ENCODE measurements at places on chromosomes 7 and 10.

- no peak for DNase-seq
Measured at GRCh38 chr10:31932838-31933237, 4.2 kb upstream of the ARHGAP12 start.

- no peak for DNase-seq
Measured at GRCh38 chr10:18140957-18141845, 977 bp downstream of the CACNB2 start.

DNA sequence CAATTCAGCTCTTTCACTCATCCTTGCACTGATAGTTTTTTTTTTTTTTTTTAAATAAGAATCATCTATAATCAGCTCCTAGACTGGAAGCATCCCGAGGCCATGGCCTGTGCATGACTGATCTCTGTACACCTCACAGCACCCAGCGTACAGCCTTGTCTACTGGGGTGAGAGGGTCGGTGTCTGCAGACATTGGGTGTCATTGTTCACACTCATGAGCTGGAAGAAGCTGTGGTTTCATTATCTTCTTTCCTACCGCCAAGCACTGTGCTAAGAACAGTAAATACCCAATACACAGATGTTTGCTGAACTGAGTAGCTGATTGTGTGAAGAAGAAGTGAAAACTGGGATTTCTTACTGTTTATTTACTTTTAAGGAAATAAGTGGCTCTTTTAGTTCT is 123.6 kb downstream of the CLEC2L start:
- no peak for DNase-seq

GRCh38 chr10:62637249-62638061 is 167.1 kb upstream of the ADO start:
- peak; percentile 29 for DNase-seq

- DNase-seq, result no peak
Measured at GRCh38 chr10:7406712-7407333, 4.0 kb downstream of the SFMBT2 start.

GRCh38 chr7:80942261-80943041 is 23.6 kb upstream of the SEMA3C start:
- no peak for DNase-seq

DNA sequence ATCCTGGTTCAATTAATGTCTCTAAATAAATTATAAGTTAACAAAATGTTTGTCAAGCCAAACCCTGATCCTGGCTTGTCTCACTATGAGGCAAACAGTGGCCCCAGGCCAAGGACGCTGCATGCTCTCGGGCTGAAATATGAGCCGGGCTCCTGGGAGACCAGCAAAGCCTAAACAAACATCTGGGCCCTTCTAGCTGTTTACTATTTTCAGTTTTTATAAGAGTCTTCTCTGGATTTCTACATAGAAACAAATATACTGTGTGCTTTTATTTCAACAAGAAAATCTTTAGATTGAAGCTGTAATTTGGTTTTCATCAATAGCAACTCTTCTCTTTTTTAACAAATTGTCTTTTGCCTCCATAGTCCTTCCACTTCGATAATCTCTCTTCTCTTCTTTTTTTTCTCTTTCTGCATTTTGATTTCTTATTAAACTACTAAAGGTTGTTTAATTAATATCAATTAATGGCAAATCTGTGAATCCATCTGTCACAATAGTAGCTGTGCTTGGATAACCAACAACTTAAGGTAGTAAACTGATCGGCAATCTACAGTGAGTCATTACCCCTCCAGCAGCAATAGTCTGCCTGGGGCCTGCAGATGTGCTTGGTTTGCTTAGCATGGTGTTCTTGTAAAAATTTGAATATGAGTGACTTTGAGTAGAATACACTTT is 83.3 kb upstream of the DNAJC1 start:
- DNase-seq, result no peak

- no peak for DNase-seq
Measured at GRCh38 chr7:125526958-125527357, 597.3 kb upstream of the POT1 start.

DNA sequence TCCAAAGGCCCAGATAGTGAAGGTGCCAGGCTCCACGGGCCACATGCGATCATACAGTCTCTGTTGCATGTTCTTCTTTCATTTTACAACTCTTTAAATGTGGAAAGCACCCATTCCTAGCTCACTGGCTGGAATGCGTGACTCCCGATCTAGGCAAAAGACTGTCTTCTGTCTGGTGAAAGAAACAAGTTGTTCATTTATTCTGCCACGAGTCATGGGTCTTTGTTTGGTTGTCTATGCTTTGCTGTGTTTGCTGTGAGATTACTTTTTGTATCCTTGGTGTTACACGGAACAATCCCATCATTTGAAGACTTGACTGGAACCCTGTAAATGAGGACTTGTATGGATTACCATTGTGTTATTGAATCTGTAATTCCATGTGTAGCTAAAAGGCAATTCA is 41.9 kb downstream of the NPVF start:
- no peak for DNase-seq

DNA sequence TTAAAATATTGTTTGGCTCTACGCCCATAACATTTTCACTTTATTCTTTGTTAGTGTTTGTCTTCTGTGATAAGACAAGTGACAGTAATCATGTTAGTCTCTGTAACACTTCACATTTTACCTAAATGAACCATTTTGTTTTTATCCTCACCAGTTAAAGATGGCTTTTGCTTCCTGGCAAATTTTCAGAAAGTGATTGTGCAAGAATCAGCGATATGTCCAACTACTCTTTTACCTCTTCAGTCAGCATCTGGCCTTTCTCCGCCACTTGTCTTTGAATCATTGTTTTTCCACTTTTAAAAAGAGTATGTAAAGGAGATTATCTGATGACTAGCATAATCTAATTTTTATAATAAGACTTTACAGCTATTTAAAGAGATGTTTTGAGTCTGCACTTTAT is 3.5 kb downstream of the DGKB start:
- DNase-seq, result no peak

DNA sequence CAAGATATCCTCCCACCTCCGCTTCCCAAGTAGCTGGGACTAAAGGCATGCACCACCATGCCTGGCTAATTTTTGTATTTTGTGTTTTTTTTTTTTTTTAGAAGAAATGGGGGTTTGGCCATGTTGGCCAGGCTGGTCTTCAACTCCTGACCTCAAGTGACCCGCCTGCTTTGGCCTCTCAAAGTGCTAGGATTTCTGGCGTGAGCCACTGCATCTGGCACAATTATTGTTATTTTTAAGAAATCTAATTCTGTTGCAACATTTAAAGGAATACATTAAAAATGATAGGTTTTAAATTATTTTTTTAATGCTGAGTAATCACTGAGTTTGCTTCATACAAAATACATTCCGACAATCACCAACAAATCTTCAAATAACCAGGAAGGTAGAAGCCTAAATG is 178.1 kb upstream of the SEMA3E start:
- DNase-seq, result no peak

DNA sequence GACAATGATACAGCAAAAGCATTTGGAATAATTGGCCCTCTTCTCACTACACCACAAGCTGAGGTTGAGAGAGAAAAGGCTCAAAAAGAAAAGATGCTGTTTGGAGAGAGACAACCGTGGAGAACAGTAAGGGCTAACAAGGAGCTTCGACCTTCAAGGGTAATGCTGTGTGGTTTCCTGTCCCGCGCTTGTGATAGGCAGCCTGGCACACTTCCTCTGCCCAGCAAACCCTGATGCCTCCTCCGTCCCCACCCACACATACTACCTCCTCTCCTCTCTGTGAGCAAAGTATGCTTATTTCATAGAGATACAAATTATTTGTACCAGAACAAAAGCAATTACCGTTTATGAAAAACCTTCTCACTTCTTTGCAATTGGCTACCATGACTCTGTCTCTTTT is 755.4 kb downstream of the KCNMA1 start:
- no peak for DNase-seq

DNA sequence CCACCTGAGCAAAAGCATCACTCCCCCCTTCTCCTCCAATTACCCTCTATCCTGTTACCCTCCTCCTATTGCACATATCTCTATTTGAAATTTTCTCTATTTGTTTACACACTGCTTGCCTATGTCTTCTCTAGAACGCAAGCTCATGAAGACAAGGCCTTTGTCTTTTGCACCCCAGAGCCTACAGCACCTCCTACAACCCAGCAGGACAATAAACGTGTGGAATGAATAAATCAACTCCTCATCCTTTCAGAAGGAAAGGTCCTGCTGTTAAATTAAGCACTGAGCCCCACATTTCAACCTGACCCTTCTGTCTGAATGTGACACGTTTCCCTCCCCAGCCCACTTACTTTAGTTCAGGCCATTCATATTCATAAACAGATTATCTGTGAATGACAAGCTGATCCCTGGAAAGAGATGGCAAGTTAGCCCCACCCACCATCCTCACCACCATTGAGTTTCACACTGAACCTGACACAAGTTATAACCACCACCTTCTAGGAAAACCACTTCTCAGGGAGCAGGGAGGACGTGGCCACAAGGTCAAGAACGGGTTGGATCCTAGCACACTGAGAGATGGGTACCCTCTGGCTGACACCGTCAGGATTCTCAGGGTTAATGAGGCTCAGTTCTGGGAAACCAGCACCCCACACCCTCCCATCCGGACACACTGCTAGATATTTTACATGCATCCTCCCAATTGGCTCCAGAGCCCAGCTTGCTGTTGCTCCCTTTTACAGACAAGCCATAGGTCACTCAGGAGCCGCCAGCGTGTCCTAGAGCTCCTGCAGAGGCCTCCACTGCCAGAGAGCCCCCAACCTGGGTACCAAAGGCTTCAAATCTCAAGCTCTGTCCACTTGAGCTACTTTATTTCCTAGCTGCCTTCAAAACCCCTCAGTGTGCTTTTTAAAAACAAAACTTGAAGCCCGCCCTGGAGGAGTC is 934 bp downstream of the PRTFDC1 start:
- DNase-seq, result no peak

DNA sequence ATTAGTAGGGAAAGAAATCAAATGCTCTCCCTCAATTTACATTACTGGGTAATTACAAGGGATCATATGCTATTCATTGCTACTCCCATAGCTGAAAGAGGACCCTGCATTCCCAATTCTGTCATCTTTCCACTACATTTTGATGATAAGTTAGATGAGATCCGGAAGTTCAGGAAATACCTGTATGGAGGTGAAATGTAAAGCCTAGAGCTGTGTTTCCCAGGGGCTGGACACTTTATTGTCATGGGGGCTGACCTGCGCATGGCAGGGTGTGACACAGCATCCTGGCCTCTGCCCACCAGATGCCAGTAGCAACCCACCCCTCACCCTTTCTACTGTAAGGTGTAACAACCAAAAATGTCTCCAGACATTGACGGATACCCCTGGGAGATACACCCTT is 56.6 kb downstream of the HECW1 start:
- DNase-seq, result no peak

GRCh38 chr10:131418681-131419080 is 107.2 kb upstream of the TCERG1L start:
- no peak for DNase-seq

DNA sequence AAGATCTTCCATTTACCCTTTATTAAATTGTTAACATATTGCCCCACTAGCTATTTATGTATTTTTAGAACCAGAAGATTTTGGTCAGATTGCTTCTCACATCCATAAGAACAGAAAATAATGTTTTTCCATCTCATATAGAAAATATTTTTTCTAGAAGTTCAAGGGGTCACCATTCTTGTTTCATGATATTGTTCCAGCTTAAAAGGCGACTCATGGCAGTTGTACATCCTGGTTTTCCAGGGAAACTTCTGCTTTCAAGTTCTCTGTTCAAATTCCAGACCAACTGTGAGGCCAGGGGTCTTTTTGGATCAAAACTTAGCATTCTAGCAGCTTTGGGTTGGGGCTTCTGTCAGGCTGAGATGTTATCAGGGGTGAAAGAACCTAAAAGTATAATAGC is 84.4 kb downstream of the LRRC4 start:
- no peak for DNase-seq

DNA sequence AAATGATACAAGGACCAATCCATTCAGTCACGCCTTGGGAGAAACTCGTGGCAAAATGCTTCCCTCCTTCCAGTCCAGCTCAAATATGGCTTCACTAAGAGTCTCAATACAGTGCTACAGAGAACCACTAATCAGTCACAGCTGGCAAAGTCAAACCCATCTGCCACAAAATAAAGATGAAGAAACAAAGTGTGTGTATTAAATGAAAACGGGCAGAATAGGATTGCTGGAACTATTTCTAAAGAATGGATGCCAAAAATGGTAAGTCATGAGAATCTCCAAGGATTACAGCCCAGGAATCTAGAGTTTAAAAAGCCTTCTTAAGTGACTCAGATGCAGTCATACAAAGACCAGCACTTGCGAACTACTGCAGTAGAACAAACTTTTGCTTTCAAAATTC is 61.9 kb downstream of the CACUL1 start:
- DNase-seq, result no peak

- no peak for DNase-seq
Measured at GRCh38 chr7:51797371-51797770, 480.8 kb upstream of the COBL start.

- DNase-seq, result no peak
Measured at GRCh38 chr7:137877027-137877675, 30.4 kb upstream of the DGKI start.

- DNase-seq, result no peak
Measured at GRCh38 chr10:123269017-123269552, 114.9 kb downstream of the BUB3 start.

- no peak for DNase-seq
Measured at GRCh38 chr7:118777308-118777707, 552.8 kb downstream of the ANKRD7 start.
